Activated T-helper 9 cell treated with anti-CD3 and anti-CD28 coated beads, Interleukin-2, amount 50 U/mL, for 16 hours (primary cell): ENCODE measurements at places on chromosomes 5 and 9.

DNA sequence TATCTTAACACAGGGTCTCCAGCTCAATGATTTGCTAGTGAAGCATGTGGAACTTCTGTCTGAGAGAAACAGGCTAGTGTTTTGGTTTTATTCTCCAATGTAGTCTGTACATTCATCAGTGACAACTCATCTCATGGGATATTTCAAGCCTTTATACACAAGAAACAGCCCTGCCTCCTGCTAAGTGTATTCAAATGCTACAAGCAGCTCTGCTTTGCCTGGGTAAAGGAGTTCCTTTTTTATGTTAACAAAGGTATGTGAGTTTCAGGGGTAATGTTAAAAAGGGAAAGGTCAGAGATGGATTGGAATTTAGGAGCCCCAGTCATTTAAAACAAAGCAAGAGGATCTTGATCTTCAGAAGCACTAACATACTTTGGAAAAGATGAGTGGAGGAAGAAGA lies 498.7 kb downstream of the ISL1 start:
- DNase-seq, result no peak

DNA sequence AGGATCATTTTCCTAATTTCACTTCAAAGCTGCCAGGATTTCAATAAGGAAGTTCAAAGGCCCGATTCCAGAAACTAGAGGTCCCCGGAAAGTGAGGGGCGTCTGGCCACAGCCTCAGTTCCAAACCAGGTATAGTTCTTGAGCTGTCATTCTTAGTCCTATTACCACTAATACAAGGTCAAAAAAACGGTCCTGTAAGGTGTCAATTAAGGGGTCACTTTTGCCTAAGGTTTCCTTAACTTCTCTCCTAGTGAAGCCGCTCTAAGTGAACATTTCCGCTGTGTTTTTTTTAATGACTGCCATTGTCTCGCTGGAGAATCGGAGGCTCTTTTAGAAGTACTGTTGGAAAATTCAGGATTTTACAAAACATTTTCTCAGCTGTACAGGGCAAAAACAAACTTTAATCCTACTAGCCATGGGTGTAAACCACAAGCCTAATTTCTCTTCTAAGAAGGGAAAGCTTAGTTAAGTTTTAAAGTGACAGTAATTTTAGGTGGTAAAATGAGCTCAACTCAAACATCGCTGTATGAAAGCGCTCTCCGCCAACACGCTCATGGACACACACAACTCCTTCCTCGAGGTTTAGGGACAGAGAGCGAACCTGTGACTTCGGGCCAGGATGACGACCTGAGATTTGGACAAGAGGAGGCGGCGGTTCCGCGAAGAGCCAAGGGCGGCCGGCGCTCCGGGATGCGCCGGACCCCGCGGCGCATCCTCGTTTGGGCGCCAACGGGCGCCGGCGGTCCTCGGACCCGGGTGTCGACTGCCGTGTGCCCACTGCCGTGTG lies 76.7 kb upstream of the IFNE start:
- DNase-seq, result no peak

- no peak for DNase-seq
Observed at GRCh38 chr5:2260211-2261003, 377.7 kb upstream of the IRX4 start.

- no peak for DNase-seq
Observed at GRCh38 chr5:95883185-95884016, 60.9 kb upstream of the GLRX start.

GRCh38 chr5:10301842-10302610 lies 5.7 kb downstream of the CMBL start:
- DNase-seq, result no peak

DNA sequence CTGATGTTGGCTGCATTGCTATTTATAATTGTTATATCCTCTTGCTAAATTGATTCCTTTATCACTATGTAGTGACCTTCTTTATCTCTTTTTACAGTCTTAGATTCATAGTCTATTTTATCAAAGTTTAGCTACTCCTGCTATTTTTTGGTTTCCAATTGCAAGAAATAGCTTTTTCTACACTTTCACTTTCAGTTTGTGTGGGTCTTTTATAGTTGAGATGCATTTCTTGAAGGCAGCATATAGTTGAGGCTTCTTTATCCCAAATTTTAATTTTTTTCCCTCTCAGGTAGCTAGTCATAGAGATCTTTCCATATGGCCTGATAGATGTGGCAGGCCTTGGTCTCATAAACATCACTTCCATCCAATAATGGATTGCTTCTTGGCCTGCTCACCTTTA lies 228.5 kb downstream of the COMMD10 start:
- no peak for DNase-seq

- no peak for DNase-seq
Observed at GRCh38 chr9:32550150-32550561, 2.0 kb upstream of the SMIM27 start.

- DNase-seq, result no peak
Observed at GRCh38 chr9:134243778-134244467, 79.6 kb upstream of the RNU6ATAC start.

- no peak for DNase-seq
Observed at GRCh38 chr5:136308212-136308795, 57.0 kb downstream of the TRPC7 start.

DNA sequence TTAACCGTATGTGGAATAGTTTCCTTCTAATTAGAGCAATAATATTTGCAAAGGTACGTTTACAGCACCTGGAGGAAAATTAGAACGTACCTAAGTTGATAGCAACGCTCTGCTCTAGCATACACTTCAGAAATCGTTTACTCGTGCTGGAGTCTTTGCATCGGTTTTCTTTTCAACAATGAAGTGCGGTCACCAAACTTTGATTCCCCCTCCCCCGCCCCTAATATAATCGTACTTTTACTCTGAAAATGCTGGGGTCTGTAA lies 506 bp downstream of the ADAMTS19 start:
- DNase-seq, result no peak

DNA sequence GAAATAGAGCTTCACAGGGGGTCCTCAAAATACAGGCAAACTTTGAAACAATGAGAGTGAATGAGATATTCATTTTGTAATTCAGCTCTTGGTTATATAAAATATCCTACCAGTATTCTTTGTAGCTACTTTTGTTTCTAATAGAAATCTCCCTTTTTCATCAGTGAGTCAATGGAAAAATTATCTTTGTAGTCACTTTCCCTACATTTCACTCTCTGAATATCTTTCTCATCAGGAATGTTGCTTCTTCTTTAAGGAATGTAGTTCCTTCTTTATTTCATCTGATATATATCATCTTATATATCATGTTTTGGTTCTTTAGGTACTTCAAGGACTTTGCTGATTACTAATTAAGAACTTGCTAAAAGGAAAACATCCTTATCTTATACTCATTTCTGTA lies 280.3 kb upstream of the NUDT12 start:
- DNase-seq, result no peak

GRCh38 chr9:121838746-121839669 lies 187.6 kb downstream of the DAB2IP start:
- no peak for DNase-seq

DNA sequence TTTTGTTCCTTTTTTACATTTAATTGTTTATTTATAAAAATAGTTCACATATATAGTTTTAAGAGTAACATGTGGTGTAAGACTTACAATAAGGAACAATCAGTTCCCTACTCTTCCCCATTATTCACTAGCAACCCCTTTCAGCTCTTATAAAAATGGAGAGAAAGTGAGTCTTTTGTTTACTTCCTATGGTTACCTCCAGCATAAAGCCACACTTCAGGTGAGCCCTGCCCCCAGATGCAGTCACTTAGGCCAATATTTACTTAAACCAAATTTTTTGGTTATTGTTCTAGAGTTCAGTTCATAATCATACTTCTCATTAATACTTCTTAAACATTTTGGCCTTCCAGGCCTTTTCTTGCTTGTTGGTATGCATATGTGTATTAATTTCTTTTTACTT lies 33.7 kb downstream of the UBE2R2 start:
- DNase-seq, result no peak

- no peak for DNase-seq
Observed at GRCh38 chr9:127897193-127897692, 2.2 kb downstream of the ST6GALNAC6 start.

DNA sequence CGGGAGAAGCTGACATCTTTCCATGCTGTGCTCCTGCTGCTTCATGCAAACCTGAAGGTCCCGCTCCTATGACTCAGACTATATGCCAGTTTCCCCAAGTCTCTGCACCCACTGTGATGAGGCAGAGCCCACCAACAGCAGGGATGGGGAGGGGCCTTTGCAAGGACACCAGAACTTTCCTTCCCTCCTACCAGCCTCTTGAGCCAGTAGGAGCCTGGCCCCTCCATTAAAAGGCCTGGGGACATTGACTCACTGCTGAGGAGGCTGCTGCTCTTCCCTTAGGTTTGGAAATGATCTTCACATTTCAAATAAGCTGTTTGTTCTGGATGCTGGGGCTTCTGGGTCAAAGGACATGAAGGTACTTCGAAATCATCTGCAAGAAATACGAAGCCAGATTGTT lies 26.1 kb upstream of the CTSL start:
- DNase-seq, result no peak

GRCh38 chr5:4832471-4832870 lies 307.7 kb upstream of the ADAMTS16 start:
- no peak for DNase-seq

DNA sequence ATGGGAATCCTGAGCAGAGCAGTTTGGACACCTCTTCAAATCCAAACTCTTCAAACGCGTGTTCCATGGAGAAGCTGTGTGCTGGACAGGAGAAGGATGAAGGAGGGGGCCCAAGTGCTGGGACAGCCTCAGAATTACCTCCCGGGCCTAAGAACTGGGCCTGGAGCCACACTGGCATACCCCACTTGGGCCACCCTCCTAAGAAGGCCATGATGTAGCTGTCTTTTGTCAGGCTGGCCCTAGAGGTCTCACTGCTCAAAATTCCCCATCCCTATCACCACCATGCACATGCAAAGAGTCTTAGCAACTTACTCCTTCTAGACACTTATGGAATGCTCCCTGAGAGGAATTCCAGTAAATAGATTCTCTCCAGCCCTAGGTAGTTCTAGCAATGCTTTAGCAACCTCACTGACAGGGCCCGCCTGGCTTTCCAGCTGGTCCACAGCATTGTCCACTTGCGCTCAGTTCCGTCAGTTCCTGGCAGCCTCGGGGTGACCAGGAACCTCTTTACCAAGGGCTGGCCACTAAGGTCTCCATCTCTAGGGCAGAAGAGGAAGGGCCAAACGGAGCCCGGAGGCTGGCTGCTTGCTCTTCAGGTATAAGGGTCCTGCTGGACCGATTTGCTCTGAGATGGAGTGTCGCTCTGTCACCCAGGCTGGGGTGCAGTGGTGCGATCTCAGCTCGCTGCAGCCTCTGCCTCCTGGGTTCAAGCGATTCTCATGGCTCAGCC lies 75.3 kb downstream of the RGS3 start:
- DNase-seq, result no peak

DNA sequence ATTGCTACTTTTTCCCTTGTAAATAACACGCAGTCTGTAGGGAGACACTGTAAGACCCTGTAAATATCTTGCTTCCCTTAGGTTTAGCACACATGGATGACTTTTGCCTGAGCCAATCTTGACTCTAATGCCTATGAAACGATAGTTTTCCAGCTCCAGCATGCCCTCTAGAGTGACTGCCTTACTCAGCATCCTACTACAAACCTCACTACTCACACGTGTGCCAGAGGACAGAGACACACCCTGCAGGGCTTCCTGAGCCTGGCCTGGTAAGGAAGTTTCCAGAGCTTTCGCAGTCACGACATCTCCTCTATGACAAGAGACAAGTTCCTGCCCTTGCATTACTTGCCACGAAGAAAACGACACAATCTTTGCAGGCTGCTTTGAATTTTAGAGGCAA lies 138.1 kb downstream of the ATPSCKMT start:
- DNase-seq, result no peak

GRCh38 chr5:123359454-123360200 lies 63.6 kb downstream of the CEP120 start:
- DNase-seq, result no peak

DNA sequence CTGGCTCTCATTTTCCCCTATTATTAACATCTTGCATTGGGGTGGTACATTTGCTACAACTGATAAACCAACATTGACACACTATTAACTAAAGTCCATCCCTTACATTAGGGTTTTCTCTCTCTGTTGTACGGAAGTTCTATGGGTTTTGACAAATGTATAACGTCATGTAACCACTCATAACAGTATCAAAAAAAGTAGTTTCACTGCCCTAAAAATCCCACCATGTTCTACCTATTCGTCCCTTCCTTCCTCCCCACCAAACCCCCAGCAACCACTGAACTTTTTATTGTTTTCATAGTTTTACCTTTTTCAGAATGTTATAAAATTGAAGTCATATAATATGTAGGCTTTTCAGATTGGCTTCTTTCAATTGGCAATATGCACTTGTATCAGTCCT lies 40.1 kb downstream of the MLLT3 start:
- DNase-seq, result no peak

DNA sequence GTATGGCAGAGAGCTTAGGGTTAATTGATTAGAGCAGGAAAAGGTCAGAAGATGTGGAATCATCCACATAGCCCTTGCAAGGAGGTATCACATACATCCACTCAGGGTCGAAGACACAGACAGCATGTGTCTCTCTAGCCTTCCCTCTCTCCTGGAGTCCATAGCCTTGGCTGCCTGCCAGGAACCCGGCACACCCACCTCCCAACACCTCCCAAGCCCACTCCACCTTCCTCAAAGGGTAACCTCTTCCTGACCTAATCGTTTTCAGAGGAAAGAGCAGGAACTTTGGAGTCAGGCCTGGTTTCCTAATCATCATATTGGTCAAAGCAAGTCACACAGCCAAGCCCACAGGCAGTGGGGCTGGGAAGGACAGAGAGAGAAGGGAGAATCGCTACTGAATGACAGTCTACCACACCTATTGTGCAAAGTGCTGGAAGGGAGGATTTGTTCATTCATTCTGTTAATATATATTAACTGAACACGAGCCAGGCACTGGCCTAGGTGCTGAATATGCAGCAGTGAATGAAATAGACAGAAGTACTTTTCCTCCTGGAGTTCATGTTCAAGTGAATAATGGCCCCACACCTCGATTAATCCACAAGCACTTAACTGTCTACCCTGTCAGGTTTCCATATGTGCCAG lies 107.8 kb downstream of the KCNIP1 start:
- no peak for DNase-seq

DNA sequence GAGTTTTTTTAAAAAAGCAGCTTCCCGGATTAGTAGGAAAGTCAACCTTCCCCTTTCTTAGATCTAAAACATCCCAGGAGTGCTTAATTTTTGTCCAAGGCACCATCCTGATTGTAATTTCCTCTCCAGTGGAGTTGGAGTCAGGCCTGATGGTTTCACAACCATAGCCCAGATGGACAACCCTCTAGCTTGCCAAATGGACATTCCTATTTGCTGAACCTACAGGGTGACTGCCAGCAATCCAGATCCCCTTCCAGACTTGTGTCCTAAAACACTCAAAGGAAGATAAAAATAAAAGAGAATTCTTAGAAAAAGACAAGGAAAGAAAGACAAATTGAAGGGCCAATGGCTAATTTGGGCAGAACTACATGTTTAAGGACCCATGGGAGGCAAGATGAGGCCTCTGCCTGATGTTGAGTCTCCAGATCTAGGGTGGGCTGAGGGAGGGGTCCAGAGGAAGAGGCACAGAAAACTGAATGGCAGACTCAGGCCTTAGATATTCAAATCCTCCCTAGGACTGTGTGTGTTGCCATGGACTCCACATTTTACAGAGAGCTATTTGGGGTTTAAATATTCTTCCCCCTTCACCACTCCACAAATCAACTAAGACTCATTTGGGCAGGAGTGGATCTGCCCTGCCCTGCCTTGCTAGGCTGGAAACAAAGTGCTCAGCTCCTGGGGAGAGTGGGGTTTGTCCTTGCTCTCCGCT lies 38.5 kb upstream of the SLC44A1 start:
- DNase-seq, result no peak
